NCI-H460 (cell line): ENCODE measurements at places on chromosomes 1 and 21.

DNA sequence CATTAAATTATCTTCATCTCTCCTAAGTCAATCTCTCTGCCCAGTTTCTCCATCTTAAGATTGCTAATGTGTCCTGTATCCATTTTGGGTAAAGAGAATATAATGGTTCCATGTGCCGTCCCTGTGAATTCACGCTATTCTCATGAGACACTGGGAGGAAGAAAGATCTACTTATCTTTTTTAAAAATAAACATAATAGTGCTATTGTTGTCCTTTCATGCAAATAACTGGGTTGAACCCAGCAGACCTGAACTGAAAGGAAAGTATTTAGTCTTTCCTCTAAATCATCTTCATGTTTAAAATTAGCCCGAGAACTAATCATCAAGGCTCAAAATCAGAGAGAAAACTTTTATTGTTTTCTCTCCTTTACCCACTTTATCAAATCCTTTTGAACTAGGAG lies 22.4 kb downstream of the SLAMF1 start:
- no peak for DNase-seq

DNA sequence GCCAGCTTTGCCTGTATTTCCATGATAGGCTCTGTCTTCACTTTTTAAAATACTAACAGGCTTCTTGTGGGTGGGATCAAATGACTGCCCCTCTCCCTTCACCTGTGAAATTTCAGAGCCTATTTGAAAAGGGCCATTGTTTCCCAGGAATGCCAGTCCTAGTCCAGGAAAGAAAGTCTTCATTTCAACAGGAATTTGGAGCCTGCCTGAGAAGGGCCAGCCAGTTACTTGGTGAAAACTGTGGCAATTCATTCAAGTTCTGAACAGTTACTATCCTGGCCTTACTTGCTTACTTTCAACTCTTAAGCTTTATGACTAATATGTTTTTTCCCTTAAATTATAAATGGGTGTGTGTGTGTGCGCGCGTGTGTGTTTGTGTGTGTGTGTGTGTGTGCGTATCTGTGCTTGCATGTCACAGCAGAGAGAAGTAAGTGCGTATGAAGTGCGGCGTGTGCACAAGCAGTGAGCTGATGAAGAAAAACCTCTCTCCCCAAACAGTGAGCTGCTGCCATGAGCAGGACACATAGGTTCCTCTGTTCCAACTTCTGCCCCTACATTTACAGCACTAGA lies 67.5 kb upstream of the RNPC3 start:
- no peak for DNase-seq

GRCh38 chr1:201599548-201599947 lies 60.6 kb downstream of the NAV1 start:
- DNase-seq, result no peak

- DNase-seq, result no peak
Measured at GRCh38 chr1:33971018-33971710, 107.3 kb downstream of the HMGB4 start.

DNA sequence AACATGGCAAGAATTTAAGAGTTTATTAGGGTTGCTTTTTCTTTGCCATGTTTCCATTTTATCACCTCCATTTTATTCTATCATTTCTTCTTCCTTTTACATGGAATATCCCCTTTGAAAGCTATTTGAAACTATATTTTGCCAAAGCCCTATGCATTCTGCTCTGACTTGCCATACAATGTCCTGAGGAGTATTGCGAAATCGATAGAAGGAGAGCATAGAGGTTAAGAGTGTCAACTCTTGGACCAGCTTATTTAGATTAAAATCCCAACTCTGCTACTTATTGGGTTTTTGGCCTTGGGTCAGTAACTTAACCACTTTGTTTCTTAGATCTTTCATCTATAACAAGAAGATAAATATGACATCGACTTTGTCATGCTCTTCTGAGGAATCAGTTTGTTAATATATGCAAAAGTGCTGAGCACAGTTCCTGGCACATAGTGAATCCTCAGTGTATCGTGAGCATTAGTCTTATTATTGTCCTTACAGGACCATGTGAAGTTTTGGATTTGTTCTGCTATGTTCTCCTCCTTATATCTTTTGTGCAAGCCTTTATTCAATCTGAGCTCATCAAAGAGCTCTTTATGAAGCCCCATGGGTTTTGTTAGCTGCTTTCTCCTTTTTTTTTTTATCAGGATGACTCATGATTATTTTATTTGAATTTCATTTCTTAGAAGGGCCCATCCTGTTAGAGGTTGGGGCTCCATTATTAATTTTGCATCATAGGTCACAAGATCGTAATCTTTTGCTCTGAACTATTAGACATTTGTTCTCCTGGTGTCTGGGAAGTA lies 17.6 kb downstream of the ACKR1 start:
- no peak for DNase-seq

DNA sequence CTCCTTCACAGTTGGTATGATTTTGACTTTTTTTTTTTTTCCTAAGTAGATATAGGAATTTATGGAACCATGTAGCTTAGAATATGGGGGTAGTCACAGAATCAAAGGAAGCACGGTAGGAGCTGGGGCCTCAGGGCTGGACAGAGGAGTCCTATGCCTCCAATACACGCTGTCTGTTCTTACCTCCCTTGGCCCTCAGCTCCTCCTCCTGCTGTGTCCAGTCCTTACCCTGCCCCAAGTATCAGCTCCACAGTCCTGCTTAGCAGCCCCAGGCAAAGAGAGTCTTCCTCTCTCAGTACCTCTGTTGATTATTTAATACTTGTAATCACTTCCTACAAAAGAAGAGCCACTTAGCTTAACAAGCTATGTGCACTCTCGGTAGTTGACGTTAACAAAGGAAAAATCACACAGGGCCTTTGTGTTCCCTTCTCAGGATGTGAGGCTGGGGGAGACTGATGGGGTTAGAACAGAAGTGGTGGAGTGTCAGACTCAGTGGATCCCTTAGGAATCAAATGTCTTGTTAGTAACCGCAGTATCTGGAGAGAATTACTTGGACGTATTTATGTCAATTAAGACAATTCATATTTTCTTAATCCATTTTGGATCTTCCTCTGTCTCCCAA lies 292.3 kb downstream of the HHAT start:
- no peak for DNase-seq

DNA sequence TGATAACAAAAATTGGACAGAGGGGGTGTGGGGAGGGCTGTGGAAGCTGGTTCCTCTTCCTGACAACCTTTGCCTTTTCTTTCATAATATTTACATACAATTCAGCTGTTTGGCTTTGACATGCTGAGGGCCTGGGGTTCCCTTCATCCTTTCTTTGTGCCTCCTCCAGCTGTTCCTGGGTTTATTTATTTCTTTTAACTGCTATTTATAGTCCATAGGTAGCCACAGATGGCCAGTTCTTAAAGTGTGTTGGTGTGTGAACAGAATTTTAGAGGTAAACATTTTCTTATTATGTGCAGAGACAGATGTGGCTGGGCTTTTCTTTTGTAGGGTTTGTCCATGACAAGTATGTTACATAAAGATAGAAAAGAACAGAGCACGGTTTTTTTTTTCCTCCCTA lies 34.1 kb upstream of the CNIH3 start:
- no peak for DNase-seq

DNA sequence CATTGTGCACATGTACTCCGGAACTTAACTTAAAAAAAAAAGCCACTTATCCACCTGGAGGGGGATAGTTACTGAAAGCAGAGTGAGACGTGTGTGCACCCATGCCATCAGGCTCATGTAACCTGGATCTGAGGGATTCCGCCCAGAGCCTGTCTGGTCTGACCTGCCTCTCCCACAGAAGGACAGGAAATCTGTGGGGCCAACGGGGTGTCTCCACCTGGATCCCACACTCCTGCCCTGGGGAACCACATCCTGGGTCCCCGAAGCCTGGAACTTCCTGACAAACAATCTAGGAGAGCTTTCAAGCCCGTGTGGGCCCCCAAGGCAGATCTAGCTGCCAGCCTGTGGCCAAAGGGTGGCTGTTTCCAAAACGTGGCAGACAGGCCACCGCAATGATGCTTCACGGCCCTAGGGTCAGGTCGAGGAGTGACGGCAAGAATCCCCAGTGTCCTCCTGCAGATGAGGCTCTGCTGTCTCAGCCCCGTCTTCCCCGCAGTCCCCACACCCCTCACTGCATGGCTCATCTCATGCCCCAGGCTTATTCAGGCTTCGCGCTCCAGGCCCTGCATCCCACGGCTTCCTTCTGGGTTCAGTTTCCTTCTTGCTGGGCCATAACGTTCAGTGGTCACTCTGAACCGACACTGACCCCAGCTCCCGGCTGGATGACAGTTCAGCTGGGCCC lies 21.0 kb upstream of the PCBP3 start:
- no peak for DNase-seq

DNA sequence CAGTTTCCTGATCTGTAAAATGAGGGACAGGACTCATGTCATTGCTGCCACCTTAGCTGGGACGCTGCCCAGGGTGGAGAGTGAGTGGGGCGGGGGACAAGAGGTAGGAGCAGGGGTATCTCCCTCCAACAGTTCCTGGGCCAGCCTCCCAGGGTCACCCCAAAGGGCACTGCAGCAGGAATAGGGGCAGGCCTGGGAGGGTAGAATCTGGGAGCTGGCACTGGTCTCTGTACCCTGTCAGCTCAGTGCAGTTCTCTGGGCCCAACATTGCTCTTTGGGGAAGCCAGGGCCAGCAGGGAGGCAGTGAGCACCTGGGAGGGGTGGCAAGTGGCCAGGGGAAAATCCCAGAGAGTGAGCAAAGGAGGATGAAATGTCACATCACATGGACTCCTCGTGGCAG lies 55.8 kb downstream of the ELK4 start:
- DNase-seq, result no peak
